ENCODE measurements at places on chromosomes 1 and 21.

DNA sequence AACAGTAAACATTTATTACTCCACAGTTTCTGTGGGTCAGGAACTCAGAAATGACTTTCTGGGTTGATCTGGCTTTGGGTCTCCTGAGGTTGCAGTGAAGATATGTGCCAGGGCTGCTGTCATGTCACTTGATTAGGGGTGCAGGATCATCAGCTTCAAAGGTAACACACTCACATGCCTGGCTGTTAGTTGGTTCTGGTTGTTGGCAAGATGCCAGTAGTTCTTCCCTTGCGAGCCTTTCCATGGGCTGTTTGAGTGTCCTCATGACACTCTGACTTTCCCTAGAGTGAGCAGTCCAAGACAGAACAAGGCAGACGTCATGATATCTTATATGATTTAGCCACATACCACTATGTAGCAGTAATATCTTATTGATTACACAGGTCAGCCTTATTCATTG lies 1.8 kb downstream of the SWT1 start:
- no peak for DNase-seq

- no peak for DNase-seq
Measured at GRCh38 chr1:82538876-82539275, 738.1 kb downstream of the ADGRL2 start.

- peak; percentile 1 for DNase-seq
Measured at GRCh38 chr1:20124456-20125057, 5.2 kb upstream of the PLA2G2D start.

DNA sequence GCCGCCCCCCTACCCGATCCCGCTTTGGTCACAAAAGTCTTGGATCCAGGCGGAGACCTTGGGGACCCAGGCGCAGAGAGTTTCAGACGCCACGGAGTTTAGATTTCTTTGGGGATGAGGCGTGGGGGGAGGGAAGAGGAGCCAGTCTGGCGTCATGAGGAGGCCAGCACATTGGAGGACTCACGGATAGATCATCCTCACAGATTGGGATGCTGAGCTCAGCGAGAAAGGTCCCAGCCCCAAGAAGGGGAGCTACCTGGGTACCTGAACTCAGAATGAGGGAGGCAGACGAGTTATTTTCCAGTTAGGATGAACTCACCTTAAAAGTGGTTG lies 393 bp downstream of the ELAPOR1 start:
- DNase-seq, result no peak

DNA sequence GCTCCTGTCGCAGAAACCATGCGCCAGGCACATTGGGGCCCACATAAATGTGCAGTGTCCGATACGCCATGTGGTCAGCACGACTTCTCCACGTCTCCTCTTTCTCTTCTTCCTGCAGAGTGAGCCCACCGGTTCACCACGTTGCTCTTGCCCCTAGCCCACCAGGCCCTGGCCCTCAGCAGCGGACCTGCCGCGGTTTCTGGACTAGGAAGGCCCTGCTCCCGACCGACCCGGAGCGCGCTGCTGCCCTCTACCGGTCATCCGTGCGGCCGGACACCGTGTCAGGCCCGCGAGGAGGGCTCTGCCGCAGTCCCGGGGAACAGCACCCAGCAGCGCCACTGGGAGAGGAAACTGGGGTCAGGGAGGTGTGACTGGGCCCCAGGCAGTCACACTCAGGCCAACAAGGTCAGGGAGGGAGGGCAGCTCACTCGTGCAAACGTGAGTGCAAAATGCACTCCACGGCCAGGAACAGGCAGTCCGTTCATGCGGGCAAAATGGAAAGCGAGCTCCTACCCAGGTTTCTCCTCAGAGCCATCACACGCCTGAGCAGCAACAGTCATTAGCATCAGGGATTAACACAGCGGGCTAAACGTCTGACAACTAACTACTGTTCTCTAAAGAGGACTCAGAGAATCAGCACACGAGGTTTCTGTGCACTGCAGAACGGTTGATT lies 13.7 kb downstream of the TLR5 start:
- DNase-seq, result no peak

DNA sequence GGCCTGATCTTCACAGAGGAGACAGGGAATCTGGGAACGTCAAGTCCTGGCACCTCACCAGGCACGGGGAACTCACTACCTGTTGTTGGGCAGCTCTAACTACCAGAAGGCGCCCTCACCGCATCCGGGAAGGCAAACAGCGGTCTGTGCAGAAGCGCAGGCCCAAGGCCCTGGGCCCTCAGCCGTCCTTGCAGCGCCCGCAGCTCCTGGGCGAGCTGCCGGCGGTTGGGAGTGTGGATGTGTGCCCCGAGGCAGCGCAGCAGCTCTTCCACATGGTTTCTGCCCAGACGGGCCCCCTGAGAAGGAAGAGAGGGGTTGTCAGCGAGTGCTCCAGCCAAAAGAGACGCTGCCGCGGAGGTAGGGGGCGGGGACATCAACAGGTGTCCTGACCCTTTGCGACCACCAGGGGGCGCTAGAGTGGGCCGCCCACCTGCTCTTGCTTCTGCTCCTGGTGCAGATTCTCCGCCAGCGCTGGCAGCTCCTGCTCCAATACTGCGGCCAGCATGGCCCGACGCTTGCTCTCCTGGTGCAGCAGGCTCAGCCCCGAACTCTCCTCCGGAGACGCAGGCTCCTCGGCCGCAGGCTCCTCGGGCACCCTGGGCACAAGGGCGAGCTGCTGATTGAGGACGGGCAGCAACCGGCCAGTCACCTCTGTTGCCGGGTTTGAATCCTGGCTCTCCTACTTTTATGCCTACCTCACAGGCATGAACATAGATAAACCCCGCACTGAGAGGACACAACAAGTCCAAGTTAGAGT lies 9.3 kb downstream of the MAP3K6 start:
- DNase-seq, result no peak

DNA sequence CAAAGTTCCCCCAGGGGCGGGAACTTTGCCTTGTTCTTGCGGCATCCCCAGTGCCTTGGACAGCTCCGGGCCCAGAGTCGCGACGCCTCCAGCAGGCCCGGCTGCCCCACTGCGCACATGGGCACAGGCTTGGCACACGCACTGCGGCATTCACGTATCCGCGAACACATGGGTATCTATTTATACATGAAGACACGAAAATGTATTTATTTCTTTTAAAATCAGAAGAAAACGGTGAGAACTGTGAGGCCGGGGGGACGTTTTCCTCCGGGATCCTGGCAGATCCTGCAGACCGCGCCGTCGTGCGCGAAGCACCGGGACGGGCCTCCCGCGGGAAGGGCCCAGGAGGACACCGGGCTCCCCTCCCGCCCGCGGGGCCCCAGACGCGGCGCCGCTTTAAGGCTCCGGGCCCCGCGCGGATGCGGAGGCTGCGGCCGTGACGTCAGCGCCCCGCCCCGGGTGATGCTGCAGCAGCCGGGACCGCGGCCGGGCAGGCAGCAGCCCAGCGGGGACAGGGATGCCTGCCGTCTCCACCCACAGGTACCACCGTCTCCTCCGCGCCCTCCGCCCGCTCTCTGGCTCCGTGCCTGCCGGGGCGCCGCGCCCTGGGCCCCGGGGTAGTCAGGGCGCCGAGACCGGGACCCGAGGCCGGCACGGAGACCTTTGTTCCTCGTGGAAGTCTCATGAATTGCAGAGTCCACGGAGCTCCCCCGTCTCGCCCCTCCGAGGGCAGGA lies at the start of gene SLC45A1:
SLC45A1 (plus strand) TSS at position 468 of the 735 bp plus-strand sequence. CDS start 6,216 bp downstream, outside the sequence.
- DNase-seq, result no peak

DNA sequence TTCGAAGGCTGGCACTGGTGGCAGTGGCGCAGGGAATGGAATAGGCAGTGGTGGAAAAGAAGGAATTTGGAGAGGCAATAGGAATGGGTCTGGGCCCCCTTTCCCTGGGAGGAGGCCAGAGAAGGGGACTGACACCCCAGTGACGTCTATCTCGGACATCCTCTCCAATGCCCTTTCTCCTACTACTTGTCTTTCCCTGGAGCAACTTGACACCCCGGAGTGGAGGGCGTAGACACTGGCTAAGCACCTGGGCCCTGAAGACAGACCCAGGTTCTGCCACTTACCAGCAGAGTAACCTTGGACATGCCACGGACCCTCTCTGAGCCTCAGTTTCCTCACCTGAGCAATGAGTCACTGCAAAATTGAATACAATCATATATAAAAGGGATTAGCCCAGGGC lies 86.8 kb downstream of the CAMK2N1 start:
- DNase-seq, result no peak

- DNase-seq, result no peak
Measured at GRCh38 chr21:34835526-34835925, 166.7 kb downstream of the CLIC6 start.

- no peak for DNase-seq
Measured at GRCh38 chr1:198287916-198288315, 131.1 kb downstream of the NEK7 start.

DNA sequence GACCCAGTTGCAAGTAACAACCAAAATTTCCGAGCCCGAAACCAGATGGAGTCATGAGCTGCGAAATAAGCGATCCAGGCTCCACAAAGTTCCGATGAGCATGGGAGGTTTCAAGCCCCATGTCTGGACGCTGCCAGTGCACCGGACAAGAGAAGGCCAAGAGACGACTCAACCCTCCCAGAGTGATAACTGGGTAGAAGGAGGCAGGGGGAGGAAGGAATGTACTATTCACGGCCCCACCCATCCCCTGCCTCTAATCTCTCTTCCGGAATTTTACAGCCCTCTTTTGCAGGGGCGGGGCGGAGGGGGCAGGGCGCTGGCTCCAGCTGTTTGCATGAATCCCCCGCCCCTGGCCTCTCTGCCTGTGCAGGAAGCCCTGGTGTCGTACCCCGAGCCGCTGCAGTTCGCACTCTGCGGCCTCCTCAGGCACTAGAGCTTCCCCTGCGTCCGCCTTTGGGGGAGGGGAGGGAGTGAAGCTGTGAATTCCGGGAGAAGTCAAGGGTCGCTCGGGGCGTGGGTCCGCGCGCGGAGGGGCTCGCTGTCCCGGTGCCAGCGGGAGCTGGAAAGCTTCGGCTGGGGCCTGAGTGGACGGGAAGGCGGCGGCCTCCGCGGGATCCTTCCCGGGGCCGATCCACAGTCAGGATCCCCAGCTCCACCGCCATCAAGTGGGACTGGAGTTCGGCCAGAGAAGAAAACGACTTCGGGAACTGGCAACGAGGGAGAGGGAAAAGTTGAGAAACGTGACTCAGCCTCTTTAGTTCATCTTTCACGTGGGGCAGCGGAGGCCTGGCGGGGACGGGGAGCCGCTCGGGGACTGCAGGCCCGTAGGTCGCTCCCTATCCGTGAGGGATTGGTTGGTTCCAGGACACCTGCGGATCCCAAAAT lies 6.3 kb upstream of the PTP4A2 start:
- DNase-seq, result no peak

DNA sequence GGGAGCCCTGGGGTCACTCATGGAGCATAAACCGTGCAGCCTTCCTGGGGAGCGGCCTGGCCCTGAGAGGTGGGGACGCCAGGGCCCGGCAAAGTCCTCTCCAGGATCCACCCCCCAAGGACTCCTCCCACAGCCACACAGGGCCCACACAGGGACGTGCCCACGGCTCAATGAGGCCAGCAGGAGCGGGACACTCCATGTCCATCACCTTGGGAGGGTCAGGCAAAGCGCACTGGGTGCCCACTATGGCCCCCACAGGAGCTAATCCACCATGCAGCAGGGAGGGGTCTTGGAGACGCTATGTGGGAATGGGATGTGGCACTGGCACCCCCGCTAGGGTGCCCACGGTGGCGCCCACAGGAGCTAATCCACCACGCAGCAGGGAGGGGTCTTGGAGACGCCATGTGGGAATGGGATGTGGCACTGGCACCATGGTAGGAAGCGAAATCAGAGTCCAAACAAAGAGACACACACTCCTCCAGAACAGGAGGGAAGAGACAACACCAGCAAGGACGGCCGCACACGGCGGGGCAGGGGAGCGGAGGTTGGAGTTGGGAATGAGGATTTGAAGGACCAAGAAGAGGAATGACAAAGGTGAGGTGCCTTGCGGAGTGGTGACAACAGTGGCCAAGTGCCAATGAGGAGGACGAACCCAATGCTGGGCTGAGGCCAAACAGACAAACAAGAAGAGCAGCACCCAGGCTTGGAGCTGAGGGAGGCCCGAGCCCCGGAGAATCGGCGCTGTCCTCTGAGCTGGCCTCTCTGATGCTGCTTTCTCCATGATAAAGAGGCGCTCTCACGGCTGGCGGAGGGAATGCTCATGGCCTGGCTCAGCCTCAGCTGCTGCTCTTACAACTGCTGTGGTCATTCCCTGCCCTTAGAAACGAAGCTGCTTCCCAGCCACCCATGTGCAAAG lies 18.1 kb upstream of the SLC19A1 start:
- no peak for DNase-seq

GRCh38 chr1:170157820-170158219 lies 12.1 kb downstream of the NTMT2 start:
- DNase-seq, result no peak

- no peak for DNase-seq
Measured at GRCh38 chr1:90132306-90132705, 137.4 kb downstream of the ZNF326 start.

DNA sequence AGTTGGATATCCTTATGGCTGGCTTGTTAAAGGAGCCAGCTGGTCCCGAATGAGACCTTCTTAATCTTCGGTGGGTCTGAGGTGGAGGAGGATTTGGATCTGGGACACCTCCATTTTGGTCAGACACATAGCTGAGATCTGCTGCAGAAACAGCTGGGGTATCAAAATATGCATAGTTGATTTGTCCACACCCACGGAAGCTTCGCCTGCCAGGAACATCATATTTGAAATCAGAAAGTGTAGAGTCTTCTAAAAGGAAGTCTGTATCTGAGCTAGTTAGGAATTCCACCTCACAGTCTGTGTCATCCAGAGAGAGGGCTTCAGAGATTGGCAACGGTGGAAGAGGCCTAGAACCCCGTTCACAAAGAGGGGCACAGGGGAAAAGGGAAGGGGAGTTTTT lies 12.3 kb downstream of the ERRFI1 start:
- DNase-seq, result no peak

DNA sequence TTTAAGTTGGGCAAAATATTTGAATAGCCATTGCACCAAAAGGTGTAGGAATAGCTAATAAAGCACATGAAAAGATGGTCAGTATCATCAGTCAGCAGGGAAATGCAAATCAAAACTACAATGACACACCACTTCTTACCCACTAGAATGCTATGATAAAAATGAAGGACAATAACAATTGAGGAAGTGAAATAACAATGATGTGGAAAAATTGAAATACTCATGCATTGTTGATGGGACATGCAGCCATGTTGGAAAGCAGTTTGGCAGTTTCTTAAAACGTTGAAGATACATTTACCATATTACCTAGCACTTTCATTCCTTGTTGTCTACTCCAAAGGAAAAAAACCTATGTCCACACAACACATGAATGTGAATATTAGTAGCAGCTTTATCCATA lies 28.4 kb downstream of the HSD3B1 start:
- no peak for DNase-seq

- no peak for DNase-seq
Measured at GRCh38 chr1:156860113-156860627, 495 bp upstream of the NTRK1 start.

DNA sequence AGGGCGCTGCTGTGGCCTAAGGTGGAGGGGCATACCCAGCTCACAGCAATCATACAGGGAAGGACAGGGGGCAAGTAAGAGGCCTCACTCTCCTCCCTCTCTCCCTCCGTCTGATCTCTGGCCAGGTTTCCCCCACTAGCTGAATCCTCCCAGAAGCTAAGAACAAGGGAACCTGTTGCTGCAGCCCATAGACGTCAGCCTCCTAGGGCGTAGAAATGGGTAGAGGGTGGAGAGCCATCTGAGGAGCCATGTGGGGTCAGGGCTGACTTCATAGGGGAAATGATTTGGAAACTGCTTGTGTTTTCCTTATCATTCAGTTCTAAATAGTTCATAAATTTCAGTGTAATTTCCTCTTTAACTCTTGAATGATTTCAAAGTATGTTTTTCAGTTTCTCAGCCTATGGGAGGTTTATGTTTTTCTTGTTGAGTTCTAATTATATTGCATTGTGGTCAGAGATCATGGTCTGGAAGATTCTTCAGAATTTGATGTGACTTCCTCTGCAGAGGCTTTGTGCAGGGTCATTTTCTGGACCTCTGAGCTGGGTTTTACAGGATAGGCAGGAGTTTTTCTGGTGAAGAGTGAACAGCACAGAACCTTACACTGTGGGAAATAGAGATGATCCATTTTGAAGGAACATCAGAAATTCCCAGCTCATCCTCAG lies 2.3 kb upstream of the MOB3C start:
- DNase-seq, result no peak

Measured in NCI-H2029 treated with DMSO at 0.1 percent for 48 hours (cell line).